A673 (cell line): ENCODE measurements at places on chromosomes 3 and 15. TPM values are rescaled to one million over a fixed set of nuclear protein-coding genes. Genes with fewer than 3 reads are reported as not detected.

GRCh38 chr3:69368129-69368741 is 17.7 kb downstream of the FRMD4B start:
- no peaks in the 10 kb centered on the region for H3K27me3 ChIP-seq
- H3K4me1 ChIP-seq: no peaks in the 10 kb centered on the region
- no peak overlapping the region for H3K27ac ChIP-seq
- no peaks in the 10 kb centered on the region for H3K36me3 ChIP-seq

GRCh38 chr15:47293466-47294162 is 423.7 kb upstream of the SEMA6D start:
- DNase-seq: peak; percentile 75
- no peak overlapping the region for H3K4me3 ChIP-seq
- H3K4me1 ChIP-seq: peaks cover 69% of the 10 kb centered on the region
- no peaks in the 10 kb centered on the region for H3K36me3 ChIP-seq
- H3K27me3 ChIP-seq: no peaks in the 10 kb centered on the region
- H3K27ac ChIP-seq: peak overlapping the region; percentile 72

GRCh38 chr3:129185783-129186182 is 2.1 kb upstream of the CNBP start:
- H3K36me3 ChIP-seq: no peaks in the 10 kb centered on the region
- peak overlapping the region; percentile 11 for H3K27ac ChIP-seq
- no peaks in the 10 kb centered on the region for H3K27me3 ChIP-seq
- H3K4me3 ChIP-seq: no peak overlapping the region
- peaks cover 16% of the 10 kb centered on the region for H3K4me1 ChIP-seq

PSMD2 gene
- total RNA-seq: 622 and 645 TPM in 2 replicates

FANCD2OS gene
- not detected in 2 replicates for total RNA-seq

ZMYND10 gene
- 0.67 and 1.0 TPM in 2 replicates for total RNA-seq

CELF6 gene
- not detected in 2 replicates for total RNA-seq

SLC28A1 gene
- total RNA-seq: not detected in 2 replicates

COL6A6 gene
- total RNA-seq: not detected in 2 replicates

SLC22A14 gene
- 0.22 and 0.26 TPM in 2 replicates for total RNA-seq

GREM1 gene
- 1.5 and 2.2 TPM in 2 replicates for total RNA-seq
